ENCODE measurements at places on chromosomes 12 and 14.

- DNase-seq, result no peak
Measured at GRCh38 chr12:5295151-5295550, 136.8 kb upstream of the NTF3 start.

DNA sequence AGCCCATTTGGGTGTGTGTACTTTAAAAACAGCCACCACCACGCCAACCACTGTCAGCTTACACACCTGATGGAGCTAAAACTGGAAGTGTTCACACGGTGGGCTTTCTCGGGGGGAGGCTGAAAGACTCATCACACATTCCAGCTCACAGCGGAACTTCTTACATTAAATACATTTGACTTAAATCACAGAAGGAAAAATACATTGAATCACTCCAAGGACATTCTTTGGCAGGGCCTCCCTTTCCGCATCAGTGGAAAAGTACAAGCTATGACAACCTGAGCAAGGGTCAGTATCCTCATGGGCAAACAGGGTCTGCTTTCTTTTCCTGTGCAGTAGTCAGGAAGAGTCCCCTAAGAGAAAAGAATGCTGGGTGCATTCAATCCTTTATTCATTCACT is 31.0 kb upstream of the TC2N start:
- no peak for DNase-seq

DNA sequence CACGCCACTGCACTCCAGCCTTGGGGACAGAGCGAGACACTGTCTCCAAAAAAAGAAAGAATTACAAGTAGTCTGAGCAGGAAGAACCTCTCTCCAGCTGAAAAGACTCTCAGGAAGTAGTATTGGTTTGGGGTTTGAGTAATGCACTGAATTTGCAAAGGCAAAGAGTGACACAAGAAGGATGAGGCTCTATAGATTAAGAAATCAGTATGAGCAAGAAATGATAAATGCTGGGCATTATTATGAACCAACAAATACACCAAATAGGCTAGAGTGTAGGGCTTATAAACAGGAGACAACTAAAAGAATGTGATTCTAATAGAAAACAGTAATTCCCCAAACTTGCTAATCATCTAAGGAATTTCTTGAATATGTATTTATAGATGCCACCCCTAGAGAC is 2.6 kb upstream of the SLC35E3 start:
- DNase-seq, result peak; percentile 19

- DNase-seq, result no peak
Measured at GRCh38 chr12:92234533-92234932, 88.9 kb upstream of the BTG1 start.

DNA sequence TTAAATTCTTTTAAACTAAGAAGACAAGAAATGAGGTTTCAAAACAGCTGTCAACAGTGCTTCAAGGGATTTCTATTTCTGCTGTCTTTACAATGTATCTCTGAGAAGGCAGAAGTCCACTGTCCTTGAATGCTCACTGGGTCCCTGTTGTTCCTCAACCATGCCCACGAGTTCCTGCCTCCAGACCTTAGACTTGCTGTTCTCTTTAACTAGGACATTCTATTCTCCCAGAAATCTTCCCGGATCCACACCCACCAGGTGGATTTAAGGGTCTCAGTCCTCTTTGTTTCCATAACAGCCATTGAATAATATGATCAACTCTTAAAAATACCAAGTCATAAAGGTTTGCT is 6.7 kb upstream of the SLC41A2 start:
- no peak for DNase-seq

GRCh38 chr14:100306998-100307765 is 938 bp upstream of the SLC25A29 start:
- DNase-seq, result peak; percentile 27

- DNase-seq, result no peak
Measured at GRCh38 chr14:93079865-93080403, 35.8 kb downstream of the ITPK1 start.

GRCh38 chr12:45696049-45696448 is 33.5 kb upstream of the ARID2 start:
- DNase-seq, result no peak

- DNase-seq, result peak; percentile 57
Measured at GRCh38 chr14:55579724-55580469, at the start of gene KTN1. KTN1 (plus strand) TSS chr14:55580207; CDS start chr14:55612049, 31,842 bp downstream.

- no peak for DNase-seq
Measured at GRCh38 chr12:3841783-3842182, 31.4 kb downstream of the PARP11 start.
